ENCODE measurements at places on chromosomes 2 and 18.

- DNase-seq, result no peak
Measured at GRCh38 chr2:190497428-190497827, 37.1 kb downstream of the NEMP2 start.

- peak; percentile 78 for DNase-seq
Measured at GRCh38 chr2:28583899-28584553, 88.2 kb downstream of the PLB1 start.

- no peak for DNase-seq
Measured at GRCh38 chr2:68516051-68516955, 48.9 kb downstream of the APLF start.

- peak; percentile 88 for DNase-seq
Measured at GRCh38 chr18:75070625-75071483, 138.1 kb downstream of the PTGR3 start.

DNA sequence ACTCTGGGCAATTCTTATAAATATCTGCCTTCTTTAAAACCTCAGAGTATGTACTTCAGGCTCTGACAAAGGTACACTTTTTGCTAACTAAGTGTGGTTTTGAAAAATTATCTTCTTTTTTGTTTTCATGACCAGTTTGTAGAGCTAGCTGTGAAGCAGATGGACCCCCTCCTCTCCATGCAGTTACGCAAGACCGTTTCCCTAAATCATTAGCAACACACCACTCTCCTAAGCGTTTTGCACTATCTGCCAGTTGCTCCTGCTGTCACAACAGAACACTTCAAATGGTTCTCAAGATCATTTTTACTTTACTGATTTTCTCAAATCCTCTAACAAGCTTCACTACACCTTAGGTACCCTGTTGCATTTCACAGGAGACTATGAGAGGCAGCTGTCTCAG lies 53.3 kb downstream of the GULP1 start:
- DNase-seq, result no peak

GRCh38 chr18:34031810-34032209 lies 192.9 kb downstream of the NOL4 start:
- DNase-seq, result no peak

GRCh38 chr18:13611142-13611600 lies 115.2 kb downstream of the FAM210A start:
- no peak for DNase-seq

DNA sequence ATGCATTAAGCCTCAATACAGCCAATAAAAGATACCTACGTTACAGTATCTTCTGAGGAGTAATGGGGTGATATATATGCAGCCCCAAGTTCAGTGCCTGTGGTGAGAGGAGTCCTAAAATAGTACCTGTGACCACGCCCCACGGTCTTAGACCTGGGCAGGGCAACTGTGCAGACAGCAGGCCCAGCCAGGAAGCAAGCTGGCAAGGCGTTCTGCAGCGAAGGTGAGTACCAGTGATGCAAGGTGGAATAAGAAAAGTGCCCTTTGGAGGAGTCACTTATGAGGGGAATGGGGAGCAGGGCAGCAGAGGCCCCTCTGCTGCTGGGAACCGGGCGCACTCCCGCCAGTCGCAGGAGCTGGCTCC lies 12.7 kb upstream of the MAP3K2 start:
- no peak for DNase-seq

- DNase-seq, result no peak
Measured at GRCh38 chr18:47184419-47185050, 8.4 kb upstream of the IER3IP1 start.

- DNase-seq, result no peak
Measured at GRCh38 chr18:25883091-25883490, 207.3 kb downstream of the SS18 start.

DNA sequence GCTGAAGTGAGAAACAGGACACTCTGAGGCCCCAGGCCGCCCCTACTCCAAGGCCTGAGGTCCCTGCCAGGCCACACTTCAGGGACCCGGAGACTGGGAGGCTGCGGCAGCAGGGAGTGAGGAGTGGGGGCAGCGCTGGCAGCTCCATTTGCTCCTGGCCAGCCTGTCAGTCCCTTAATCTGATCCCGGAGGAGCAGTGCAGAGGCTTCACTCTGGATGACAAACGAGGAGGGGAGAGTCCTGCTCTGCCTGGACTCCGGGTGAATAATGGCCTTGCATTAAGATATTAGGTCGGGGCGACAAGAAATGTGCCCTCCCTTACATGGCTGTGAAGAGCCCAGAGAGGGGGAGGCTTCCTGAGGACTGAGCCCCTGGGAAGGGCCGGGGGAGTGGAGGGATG lies 14.3 kb upstream of the PRSS56 start:
- no peak for DNase-seq

DNA sequence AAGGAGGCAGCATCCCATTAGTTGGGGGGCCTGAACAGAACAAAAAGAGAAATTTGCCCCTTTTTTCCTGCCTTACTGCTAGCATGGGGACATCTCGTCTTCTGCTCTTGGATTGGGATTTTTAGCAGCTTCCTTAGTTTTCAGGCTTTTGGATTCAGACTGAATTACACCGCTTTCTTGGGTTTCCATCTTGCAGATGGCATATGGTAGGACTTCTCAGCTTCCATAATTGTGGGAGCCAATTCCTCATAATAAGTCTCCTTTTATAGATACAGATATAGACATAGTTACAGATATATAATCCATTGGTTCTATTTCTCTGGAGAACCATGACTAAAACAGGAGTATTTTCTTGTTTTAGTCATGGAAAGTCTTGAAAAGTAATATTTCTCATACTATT lies 5.2 kb upstream of the RAPGEF4 start:
- no peak for DNase-seq

DNA sequence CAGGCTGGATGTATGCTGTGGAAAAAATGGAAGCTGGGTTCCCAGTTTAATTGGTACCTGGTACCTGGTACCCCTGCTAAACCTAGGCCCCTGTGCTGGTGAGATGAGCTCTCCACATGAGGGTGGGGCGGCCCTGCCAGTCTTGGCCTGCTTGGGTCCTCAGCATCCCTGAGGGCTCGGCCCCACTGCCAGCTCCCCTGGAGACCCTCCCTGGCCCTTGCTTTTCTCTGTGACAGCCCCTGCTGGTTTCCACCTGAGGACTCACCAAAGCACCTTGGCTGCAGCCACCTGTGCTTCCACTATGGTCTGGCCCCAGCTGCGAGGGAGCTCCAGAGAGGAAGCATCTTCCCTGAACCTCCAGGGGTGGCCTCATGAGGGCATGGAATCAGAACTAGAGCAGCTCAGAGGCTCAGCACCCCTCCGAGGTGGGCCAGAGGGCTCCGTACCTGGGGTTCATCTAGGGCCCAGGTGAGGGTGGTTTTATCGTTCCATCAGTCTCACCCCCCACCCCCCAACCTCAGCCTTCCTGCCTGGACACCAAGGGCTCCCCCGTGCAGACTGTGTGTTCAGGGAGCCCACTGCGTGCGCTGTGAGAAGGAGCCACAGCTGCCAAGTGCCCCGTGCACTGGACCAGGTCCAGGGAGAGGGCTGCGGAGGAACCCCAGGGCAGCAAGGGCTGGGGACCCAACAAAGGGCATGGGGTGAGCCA lies 23.7 kb upstream of the HDAC4 start:
- no peak for DNase-seq

DNA sequence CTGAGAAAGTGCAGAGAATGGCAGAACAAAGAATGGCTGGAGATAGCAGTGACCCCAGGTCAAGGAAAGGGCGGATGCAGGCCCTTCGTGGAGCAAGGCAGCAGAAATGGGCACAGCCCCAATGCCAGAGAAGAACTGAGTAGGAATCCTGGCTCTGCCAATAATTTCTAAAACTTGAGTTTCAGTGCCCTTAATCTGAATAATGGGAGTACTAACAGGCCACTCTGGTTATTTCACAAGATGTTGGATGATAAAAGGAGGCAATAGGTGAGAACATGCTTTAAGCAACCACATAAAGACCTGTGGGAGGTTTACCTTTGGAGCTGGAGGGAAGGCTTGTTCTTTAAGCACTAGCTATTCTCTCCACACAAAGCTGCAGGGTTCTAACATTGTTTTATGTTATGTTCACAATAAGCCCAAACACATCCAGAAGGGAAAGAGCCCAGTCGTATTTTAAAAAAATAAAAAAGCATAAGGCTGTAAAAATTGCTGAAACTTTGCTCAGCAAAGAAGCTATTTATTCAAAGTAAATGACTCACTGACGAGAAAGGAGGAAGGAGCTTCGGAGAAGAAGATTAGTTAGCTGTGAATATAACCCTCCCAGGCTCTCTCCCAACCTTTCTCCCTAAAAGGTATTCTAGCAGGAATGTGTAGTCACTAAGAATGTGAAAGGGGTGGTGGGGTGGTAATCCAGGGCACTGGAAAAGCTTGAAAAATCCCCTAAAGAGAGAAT lies 470.2 kb downstream of the TXNL1 start:
- DNase-seq, result no peak

DNA sequence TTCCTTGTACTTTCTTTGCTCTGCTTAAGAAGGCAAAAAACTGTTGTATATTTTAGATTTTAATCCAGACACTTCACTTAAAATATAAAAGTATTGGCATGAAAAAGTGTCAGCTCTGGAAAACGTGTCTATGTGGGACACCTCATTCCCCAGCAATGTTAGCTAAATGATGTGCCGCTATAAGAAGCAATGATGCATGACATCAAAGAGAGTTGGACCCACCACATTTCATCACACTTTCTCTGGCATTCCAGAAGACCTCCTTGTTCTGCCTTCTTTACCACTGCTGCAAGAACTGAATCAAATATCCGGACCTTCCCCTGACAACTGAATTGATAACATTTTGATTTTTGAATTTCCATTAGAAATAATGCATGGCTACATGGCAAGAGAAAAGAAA lies 242.4 kb upstream of the TANK start:
- no peak for DNase-seq

DNA sequence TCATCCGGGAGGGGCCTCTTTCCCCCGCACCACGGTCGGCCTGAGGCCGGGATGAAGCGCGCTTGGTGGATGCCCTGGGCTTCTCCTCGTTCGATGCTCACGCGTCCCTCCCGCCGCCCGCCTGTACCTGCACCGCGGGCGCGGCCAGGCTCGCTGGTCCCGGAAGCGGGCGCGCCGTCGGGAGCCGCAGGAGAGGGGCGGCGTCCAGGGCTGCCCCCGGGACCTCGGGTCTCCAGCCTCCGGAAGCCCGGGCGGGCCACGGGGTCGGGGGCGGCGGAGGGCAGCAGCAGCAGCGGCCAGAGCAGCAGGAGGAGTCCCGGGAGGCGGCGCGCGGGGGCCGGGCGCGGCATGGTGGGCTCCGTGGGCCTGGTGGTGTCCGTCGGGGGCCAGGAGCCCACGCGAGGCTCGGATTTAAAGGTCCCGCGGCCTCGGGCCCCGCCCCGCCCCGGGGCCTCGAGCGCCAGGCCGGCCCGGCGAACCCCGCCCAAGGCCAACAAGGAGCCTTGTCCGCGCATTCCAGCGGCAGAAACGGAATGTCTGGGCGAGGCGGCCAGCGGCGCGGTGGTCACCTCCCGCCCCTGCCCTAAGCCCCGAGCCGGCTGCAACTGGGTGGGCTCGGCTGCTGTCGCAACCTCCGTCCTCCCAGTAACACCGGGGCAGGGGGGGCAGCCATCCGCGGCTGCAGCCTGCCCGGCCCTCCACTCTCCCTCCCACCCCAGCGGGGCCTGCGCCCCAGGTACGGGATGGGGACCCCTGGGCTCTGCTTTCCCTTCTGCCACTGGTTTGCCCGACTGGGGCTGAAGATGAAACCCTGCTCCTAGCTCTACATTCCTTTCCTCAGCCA lies at the start of gene MATN3:
MATN3 (minus strand) TSS at position 387 of the 844 bp plus-strand sequence; CDS start at position 350, 37 bp downstream.
- DNase-seq, result no peak

DNA sequence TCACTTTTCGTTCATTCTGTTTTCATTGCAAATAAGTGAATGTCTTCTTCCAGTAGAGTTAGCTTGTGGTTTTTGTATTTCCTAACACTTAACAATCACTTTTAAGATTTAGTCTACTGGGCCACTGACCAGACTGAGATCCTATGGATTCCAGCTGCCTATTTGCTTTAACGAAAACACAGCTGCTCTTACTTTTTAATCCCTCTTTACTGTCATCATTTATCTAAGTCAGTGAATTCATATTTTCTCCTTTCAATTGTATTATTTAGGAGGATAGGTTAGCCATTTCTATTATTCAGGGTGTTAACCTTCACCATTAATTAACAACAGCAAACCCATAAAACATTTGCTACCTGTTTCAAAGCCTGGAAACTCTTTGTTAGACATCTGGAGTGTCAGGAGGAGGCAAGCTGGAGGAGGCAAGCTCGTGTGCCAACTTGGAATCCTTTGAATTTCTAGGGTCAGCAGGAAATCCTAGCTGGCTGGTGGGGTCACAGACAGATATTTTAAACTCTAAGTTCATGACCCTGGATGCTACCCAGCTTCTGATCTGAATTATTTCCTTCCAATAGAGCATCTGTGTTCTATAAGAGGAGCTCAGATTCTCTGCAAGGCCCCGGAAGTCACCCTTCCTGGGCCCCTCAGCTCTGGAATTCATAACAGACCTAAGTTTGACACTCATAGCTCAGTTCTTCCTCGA lies 385.3 kb downstream of the RBM43 start:
- no peak for DNase-seq

- no peak for DNase-seq
Measured at GRCh38 chr2:233289648-233290047, 18.0 kb upstream of the SAG start.

- DNase-seq, result no peak
Measured at GRCh38 chr2:70958759-70959158, 19.7 kb upstream of the ANKRD53 start.

GRCh38 chr2:182887093-182887492 lies 20.7 kb upstream of the FRZB start:
- DNase-seq, result no peak

- no peak for DNase-seq
Measured at GRCh38 chr2:33123216-33123615, 176.5 kb downstream of the LTBP1 start.

- no peak for DNase-seq
Measured at GRCh38 chr2:59528525-59528924, 1024.9 kb downstream of the BCL11A start.

DNA sequence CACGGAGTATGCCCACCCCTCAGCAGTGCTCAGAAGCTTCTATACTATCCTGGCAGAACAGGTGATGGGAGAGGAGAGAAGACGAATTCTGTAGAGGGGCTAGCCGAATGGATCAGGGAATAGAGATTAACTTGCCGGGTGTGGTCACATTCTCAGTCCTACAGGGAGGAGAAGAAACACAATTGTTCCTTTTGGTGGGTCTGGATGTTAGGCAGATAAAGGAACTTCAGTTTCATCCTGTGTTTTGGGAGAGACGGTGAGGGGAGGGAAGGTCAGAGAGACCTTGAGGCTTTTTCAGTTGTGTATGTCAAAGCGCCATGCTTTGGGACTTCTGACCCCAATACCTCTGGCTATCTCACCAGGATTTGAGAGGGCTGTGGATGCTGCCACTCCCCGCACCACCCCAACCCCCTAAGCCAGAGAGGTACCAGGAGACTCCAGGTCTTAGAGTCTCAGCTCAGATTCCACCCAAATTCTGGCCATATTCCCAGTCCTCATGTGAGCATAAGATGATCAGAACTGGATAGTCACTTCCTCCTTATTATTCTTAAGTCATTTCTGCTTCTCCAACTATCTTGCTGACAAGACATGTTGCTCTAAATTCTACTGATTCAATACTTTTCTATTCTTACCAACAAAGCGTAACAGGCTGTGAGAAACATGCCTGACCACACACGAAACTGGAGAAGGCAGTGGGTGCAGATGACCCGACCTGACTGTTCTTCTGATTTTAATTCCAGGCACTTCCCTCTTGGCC lies 2.3 kb upstream of the TMEM37 start:
- no peak for DNase-seq
